ENCODE measurements at places on chromosomes 7 and 10. TPM values are rescaled to one million over a fixed set of nuclear protein-coding genes. Genes with fewer than 3 reads are reported as not detected.
A peak's percentile ranks its signal among the peaks of the same experiment; 100 is the strongest.

- DNase-seq: peak; percentile 15
Measured at GRCh38 chr7:103048833-103049232, 25.8 kb downstream of the FBXL13 start.

DNA sequence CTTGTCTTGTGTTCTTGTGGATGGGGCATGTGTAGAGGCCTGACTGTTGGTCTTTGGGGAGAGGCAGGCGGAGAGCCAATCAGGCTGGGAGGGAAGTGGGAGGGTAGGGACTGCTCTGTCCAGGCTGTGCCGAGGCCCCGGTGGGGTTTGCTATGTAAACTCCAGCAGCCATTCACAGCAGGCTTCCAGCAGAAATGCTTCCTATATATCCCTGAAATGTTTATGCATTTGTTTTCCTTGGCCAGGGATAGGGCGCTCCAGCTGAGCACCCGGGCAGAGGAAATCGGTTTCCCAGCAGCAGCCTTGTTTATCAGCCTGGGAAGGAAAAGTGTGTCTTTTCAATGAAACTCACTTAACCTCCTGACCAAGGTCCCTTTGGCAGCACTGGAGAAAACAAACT is 18.3 kb upstream of the AQP1 start:
- DNase-seq: peak; percentile 29

DNA sequence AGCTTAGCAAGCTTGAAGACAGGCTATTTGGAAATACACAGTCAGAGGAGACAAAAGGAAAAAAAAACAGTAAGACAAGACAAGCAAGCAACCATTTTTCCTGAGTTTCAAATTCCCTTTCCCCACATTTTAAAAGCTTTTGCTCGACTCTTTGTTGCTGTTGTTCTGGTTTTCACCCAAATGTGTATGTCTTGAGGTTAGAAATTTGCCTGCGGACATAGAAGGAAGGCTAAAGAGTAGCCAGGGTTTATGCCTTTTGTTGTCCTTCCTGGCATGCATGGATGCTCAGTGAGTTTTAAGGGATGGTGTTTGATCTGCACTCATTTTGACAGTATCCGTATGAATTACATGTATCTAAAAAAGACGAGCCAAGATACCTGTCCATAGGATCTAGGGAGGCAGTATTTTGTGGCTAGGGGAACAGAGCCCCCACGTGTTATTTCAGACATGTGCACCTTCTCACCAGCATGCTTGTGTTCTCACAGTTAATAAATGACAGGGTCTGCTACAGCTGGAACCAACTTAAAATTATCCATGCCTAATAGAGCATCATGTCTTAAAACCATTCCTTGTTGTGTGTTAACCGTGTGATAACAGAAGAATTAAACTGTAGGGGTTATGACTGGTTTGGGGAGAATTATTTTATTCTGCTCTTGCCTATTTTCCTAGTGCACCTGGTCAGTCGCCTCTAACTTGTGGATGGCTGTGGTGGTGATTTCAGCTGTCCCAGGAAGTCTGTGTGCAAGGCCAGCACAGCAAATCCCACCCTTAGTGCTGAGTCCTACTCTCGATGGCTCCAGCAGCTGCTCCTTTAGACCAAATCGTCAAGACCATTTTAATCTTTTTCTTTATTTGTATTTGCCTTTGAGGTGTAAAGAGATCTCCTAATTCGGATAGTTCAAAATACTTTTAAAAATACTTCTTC is 9.1 kb downstream of the WIPF3 start:
- no peak for DNase-seq

DNA sequence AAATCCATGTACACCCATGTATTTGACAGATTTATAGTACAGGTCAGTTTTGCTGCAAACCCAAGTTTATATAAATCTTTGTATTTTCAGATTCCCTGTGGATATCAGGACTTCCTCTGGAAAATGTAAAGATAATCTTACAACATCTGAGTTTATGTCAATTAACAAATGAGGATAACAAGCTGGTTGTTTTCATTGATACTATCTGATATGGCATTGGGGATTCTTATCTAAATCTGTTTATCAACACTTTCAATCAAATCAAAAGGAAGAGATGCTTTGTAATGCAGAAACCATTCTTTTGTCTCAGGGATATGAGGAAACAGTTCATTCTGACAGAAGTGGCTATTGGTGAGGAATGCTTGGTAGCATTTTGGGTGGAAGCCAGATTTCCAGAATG is 64.9 kb upstream of the FAM204A start:
- no peak for DNase-seq

GRCh38 chr10:42962110-42962901 is 114.6 kb upstream of the RET start:
- no peak for DNase-seq

DNA sequence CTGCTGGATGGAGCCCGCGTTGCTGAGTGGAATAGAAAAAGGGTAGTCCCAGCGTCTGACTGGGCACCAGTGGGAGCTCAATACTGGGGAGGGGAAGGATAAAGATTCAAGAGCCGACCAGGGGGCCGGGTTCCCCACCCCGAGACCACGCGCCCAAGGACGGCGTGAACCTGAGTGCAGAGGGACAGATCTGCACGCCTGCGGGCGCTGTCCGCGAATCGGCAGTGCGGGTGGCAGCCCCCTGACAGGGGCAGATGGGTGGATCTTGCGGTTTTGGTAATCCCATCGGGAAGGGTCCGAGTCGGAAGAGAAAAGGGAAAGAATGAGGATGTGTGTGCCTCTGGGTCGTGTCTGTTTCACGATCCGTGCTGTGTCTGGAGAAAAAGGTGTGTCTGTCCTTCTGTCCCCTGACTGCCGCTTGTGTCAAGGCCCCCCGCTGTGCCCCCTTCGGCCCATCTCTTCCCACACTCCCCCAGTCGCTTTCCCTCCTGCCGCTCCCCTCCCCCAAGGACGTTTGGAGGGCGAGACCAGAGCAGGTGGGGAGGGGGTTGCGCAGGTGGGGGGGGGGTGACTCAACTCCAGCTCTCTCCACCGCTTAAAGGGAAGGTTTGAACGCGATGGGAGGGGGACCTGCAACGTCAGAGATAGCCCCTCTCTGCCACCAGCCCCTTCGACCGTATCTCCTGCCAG is 734 bp upstream of the VGF start:
- DNase-seq: no peak

DNA sequence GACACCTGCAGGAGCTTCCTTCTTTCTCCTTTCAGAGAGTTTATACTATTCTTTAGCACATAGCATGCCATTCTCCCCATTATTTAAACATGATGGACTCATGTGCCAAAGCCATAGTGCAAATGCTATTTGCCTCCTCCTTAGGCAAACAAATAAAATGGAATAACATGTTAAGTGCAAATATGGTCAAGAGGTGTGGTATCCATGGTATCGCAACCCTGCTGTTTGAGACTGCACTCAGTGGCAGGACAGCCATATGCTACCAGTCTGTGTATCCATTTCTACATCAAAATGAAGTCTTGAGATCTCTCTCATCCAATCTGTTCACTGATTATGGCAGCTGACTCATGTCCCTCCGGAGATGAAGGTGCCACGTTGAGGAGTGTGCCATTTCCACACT is 22.8 kb downstream of the HEPACAM2 start:
- DNase-seq: no peak

DNA sequence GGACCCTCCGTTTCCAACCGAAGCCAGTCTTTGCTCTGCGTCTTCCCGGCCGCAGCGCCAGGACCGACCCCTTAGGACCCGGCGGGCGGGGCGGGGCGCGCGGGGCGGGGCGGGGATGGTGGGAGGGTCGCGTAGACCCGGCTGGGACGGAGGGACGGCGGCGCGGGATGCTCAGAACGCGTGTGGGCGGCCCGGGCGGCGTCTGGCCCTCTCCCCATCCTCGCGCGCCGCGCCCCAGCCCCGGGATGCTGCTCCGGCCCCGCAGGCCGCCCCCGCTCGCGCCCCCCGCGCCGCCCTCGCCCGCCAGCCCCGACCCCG is at the start of gene UTF1:
TSS of gene UTF1 (plus strand) at position 174 of the 318 bp plus-strand sequence. CDS start at position 246, 72 bp downstream.
- DNase-seq: no peak

- DNase-seq: peak; percentile 70
Measured at GRCh38 chr7:94655848-94656657, at the start of gene SGCE. TSS of gene SGCE (minus strand) at chr7:94656133. CDS start at chr7:94656098, 35 bp downstream.

Gene TMEM176A
- 0.31 TPM for total RNA-seq

Gene PON3
- not detected for total RNA-seq

Gene COL28A1
- 0.11 TPM for total RNA-seq

Gene DUSP5
- total RNA-seq: 35.0 TPM

Gene ACHE
- 18.9 TPM for total RNA-seq

Gene TCF7L2
- 52.4 TPM for total RNA-seq

Gene ADAMTS14
- 30.2 TPM for total RNA-seq

Data from astrocyte (in vitro differentiated cells and primary cell).